Lung (tissue), 17 donors: ENCODE measurements at places on chromosomes 6 and 20.

GRCh38 chr20:4949833-4950178 is 51.5 kb downstream of the SLC23A2 start:
- DNase-seq = peak; percentile 55

GRCh38 chr6:69265706-69266105 is 531.1 kb downstream of the LMBRD1 start:
- DNase-seq = no peak

DNA sequence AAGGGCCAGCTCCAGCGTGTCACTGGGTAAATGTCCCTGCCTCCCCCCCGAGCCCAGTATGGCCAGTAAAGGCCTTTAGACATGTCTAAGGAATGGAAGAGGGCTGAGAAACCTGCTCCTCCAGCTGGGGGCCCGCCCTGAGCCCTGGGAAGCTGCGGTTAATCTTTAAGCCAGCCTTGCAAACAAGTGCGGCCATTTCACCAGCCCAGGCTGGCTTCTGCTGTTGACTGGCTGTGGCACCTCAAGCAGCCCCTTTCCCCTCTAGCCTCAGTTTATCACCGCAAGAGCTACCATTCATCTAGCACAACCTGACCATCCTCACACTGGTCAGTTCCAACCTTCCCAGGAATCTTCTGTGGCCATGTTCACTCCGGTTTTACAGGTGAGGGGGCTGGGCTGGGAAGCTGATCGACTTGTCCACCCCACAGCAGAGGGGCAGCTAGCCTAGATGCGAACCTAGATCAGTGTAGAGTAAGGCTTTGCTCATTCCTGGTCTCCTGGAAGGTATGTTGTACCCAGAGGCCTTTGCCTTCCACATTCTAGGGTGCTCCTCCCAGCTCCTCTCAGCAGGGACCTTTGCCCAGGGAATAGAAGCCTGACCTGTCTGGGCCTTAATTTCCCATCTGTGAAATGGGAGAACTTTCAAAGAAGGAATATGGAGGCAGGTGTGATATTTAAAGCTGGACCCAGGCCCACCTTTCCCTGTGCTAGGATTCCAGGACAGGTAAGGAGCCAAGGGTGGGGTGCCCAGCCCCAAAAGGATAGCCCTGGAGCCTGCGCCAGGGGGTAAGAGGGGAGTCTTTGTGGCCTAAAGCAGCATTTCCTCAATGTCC is 1.2 kb upstream of the SRC start:
- DNase-seq = peak; percentile 65

DNA sequence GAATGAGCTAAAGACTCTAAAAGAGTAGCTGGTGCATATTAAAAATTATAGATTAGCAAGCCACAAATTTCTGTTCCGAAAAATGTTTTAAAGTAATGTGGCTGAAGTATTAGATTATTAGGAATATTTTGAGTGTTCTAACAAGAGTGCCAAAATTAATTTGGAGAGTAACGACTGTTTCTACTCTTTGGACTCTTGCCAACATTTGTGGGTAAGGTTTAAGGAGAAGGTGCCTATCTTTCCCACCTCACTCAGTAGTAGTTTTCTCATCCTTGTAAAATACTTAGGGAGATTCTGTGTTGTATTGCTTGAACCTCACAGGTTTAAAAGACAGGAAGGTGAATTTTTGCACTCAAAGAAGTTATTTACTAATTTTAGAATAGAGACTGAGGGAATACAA is 5.0 kb downstream of the HSF2 start:
- DNase-seq = no peak

DNA sequence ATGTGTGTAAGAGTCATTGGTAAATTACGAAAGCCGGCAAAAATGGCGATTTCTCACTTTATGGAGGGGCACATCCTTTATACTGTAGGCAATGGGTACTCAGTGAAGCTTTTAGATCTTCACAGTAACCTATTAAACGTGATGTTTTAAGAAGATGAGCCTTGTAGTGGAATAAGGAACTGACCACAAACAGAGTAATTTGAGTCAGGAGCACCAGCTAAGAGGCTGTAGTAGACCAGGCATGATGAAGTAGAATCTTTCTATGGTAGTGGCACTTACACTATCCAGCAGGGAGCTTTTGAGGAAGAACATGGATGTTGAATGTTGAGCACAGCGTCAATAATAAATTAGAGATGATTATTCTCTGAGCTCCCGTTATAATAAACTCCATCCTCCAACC is 65.9 kb downstream of the HIVEP2 start:
- DNase-seq = no peak

- no peak for DNase-seq
Observed at GRCh38 chr6:157468054-157468453, 87.1 kb downstream of the ZDHHC14 start.

- DNase-seq = no peak
Observed at GRCh38 chr6:139748353-139749146, 374.1 kb upstream of the CITED2 start.

DNA sequence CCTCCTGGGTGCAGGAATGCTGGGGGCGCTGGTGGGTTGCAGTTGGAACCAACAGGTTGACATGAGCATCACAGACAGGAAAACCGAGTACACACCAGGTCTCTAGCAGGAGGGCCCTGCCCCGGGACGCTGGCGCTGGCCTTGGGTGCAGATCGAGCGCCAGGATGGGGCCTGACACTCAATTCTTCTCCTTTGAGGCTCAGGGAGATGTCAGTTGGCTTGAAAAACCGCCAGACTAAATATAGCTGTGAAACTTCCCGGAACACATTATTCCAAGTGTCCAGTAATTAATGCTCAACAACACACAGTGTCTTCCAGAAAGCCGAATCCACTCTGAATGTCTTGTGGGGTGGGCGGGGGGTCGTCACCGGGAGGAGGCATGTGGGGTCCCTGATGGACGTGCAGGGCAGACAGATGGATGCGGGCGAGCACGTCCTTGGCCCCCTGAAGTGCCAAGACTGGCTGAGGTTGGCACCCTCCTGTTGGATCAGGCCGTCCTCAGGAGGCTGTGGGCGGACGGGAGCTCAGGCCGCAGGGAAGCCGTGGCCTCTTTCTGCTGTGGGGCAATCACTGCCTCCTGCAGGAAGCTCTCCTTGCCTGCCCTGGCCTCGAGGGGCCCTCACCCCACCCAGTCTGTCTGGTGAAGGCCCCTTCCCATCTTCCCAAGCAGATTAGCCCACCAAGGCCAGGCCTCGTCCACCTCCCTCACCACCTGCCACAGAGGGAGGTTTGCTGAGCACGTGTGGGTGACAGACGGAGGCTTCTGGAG is 19.4 kb upstream of the GATA5 start:
- DNase-seq = no peak

- no peak for DNase-seq
Observed at GRCh38 chr6:9025228-9025627, 589.9 kb upstream of the SLC35B3 start.

DNA sequence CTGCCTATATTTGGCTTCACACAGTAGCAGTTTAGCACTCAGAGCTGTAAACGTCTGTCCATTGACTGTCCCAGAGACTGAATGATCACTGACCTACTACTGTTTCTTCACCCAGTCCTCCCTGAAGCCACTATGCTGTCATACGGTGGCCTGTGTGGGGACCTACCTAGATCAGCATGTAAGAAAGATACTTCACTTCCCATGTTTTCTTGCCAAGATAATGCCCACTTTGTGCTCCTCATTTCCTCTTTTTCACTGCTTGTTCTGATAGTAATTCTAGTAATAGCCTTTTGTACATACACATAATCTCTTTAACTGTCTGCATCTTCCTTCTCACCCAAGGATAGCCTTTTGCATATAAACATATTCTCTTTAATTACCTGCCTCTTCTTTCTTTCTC is 109.9 kb upstream of the TIAM2 start:
- DNase-seq = no peak

- no peak for DNase-seq
Observed at GRCh38 chr6:80489911-80490635, 383.6 kb downstream of the BCKDHB start.

DNA sequence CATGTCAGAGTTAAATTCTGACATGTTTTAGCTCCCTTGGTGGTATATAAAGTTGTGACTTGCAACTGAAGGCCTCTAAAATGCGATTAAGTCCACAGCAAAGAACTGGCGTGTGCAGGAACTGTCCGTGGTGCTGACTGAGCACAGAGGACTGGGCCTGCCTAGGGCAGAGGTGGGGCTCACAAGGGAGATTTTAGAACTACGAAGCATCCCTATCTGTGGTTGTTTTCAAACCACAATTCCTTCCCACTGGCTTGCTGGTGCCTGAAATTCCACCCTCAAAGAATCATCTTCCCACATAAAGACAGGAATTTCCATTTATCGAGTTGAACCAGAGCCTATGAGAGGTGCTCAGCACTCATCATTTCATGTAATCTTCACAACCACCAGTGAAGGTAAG is 30.1 kb downstream of the RIMS4 start:
- DNase-seq = peak; percentile 67

DNA sequence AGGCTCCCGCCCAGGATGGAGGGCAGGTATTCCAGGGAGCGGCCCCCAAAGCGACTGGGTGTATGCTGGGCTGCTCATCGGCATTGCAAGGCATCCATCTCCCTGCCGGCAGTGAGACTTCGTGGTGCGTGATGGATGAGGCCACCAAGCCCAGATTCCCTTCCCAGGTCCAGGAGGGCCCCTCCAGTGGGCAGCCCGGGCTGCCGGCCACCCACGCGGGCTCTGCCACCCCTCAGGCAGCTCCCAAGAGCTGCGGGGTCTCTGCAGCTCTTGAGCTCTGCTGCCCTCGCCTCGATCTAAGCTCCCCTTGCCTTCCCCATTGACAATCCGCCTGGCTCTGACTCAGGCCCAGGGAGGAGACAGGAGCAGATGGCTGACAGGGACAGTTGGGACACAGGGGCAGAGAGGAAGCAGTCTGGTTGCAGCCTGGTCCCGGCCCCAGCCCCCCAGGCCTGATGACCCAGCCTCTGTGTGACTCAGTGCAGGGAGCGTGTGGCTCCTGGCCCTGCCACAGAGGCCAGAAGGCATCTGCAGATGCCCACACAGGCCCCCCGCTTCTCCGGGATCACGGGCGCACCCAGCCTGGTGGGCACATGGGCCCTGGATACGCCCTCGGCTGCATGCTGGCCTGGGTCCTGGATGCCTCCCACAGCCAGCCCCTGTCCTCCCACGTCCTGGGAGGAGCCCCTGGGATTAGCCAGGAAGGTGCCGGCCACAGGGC is 33.0 kb downstream of the SLCO4A1 start:
- no peak for DNase-seq

DNA sequence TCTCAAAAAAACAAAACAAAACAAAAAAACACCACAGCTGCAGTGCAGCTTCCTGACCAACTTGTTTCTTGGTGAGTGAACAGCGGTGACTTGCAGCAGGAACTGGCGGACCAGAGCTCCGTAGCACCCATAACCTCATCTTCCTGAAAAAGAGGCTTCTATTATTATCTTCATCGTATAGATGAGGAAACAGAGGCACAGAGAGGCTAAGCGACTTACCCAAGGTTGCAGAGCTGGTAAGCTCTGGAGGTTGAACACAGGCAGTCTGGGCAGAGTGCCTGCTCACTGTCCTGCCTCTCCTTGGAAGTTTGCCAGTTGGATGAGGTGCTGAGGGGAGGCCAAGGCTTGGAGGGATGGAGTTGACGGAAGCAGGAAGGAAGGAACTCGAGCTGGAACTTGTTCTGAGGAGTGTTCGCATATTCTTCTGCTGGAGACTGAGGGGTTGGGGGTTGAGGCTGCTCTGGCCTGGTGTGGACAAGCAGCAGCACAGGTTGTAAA is 47.9 kb upstream of the CCDC167 start:
- DNase-seq = peak; percentile 74

GRCh38 chr6:116398316-116399010 is 27.7 kb downstream of the DSE start:
- DNase-seq = no peak

GRCh38 chr6:63418741-63419140 is 99.0 kb upstream of the LGSN start:
- no peak for DNase-seq

DNA sequence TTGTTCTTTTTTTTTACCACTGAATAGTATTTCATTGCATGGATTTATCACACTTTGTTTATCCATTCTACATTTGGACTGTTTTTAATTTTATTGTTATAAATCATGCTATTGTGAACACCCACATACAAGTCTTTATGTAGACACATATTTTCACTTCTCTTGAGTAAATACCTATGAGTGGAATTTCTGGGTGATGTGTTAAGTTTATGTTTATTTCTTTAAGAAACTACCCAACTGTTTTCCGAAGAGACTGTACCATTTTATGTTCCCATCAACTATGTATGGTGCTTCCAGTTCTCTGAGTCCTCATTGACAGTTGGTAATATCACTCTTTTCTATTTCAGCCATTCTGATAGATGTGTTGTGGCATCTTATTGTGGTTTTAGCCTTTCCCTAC is 54.0 kb downstream of the RIN2 start:
- no peak for DNase-seq

DNA sequence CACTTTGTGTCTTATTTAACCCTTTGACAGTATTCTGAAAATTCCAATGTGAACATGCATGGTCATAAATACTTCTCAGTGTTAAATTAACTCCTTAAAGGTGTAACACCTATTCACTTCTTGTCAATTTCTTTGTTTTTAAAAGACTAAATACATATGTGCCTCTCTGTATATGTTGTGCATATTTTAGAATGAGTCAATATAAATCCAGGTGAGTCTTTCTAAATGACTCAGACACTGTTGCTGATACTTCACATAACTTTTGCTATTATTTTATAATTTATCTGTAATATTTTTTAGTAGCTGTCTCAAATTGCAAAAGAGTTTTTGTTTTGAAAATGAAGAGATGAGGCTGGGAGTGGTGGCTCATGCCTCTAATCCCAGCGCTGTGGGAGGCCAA is 36.0 kb downstream of the TIAM2 start:
- DNase-seq = no peak

- no peak for DNase-seq
Observed at GRCh38 chr6:36836111-36837021, 2.9 kb downstream of the CPNE5 start.

DNA sequence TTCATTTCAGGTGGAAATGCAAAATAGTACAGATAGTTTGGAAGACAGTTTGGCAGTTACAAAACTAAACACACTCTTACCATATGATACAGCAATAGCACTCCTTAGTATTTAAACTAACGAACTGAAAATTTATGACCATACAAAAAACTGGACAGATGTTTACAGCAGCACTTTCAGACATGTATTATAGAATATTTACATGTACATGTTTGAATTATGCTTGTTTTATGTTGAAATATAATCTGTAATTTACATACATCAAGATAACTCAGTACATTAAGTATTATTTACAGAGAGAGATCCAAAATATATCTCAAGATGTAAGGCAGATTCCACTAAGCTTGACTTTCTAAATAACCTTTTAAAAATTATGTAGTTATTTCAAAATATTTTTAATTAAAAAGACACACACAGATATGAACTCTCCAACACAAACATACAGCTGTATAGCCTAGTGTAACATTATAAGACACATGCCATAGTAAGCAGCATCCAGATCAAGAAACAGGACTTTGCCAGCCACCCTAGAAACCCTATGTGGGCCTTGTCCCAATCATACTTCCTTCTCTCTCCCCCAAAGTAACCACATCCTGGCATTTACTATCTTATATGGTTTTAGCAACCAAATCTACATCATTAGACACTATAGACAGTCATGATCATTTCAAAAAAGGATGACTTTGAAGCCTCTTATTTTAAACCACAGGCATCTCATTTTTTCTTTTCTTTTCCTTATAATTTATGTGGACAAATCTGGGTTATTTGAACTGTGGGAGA is 82.2 kb downstream of the MAN1A1 start:
- no peak for DNase-seq
